Muscle of arm (tissue), 14 donors: ENCODE measurements at places on chromosomes 7 and 10. TPM values are rescaled to one million over a fixed set of nuclear protein-coding genes. Genes with fewer than 3 reads are reported as not detected.

DNA sequence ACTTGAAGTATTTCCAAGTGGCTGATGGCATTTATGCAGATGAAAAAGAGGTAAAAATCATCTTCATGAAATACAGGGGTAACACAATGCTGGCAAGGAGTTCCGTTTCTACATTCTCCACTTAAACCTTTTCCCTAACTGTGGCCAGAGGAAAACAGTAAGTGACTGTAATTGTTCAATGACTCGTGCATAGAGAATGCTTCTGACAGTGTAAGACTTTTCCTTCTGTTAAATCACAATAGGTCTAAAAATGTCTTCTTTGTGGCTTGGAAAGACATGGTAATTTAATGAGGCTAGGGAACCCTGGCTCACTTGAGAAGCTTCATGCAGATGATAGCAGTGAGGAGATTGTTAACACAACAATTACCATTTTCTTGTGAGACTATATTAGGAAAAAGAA lies 50.3 kb upstream of the RSU1 start:
- DNase-seq, result no peak

- no peak for DNase-seq
Observed at GRCh38 chr10:105356626-105357025, 715.5 kb downstream of the SORCS3 start.

DNA sequence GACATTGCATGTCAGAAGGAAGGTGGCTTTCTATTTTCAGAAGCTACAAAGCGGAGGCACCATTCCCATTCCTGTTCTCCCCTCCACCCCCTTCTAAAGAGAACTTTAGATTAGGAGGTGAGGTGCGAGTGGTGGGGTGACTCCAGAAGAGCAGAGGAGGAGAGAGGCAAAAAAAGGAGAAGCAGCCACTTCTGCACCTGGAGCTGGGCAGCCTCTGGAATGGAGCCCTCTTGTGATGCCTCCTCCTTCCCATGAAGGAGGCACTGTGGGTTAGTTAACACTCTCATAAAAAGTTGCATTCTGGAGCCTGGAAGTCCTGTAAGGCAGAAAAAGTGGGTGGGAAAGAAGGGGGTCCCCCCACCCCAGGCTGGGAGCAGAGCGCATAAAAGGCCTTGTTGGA lies 4.8 kb downstream of the PTF1A start:
- no peak for DNase-seq

DNA sequence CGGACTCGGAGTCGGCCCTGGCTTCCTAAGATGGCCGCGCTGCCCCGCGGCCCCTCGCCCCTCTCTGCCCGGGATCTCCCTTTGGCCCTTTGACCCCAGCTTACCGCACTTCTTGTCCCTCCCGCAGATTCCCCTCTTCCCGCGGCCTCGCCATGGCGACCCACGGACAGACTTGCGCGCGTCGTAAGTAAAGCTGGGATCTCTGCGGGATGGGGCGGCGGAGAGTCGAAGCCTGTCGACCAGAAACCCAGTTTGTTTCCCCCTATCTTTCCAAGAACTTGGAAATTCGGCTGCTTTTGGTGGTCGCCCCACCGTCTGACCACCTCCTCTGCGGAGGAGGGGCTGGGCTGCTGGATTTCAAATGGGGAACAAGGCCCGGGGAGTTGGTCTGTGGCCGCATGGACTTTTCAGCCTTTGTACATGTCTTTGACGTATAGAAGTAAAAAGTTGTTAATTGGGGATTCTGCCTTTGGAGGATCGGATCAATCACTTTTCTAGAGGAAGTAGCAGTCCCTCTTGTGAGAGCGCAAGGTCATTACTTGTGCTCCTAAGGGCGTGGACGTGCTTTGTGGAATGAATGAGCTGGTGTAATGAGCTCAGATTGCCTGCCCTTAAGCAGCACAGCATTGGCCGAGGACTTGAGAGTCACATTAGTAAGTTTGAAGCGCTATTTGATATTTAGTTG lies 553 bp downstream of the VDAC2 start:
- DNase-seq, result no peak

GRCh38 chr7:15679306-15679705 lies 7.2 kb downstream of the MEOX2 start:
- DNase-seq, result no peak

GRCh38 chr10:113293167-113293566 lies 259.7 kb upstream of the HABP2 start:
- no peak for DNase-seq

GRCh38 chr7:150753826-150754603 lies 16.8 kb downstream of the GIMAP5 start:
- no peak for DNase-seq

GRCh38 chr7:100676501-100677306 lies 3.2 kb downstream of the GNB2 start:
- no peak for DNase-seq

DNA sequence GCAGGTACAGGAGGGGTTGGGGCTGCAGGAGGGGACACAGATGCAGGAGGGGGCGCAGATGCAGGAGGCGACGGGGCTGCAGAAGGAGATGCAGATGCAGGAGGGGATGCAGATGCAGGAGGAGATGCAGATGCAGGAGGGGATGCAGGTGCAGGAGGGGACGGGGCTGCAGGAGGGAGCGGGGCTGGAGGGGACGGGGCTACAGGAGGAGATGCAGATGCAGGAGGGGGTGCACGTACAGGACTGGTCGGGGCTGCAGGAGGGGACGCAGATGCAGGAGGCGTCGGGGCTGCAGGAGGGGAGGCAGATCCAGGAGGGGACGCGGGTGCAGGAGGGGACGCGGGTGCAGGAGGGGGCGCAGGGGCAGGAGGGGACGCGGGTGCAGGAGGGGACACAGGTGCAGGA lies 66.5 kb downstream of the VWA2 start:
- no peak for DNase-seq

- DNase-seq, result no peak
Observed at GRCh38 chr7:26155531-26156375, 3.8 kb downstream of the NFE2L3 start.

DNA sequence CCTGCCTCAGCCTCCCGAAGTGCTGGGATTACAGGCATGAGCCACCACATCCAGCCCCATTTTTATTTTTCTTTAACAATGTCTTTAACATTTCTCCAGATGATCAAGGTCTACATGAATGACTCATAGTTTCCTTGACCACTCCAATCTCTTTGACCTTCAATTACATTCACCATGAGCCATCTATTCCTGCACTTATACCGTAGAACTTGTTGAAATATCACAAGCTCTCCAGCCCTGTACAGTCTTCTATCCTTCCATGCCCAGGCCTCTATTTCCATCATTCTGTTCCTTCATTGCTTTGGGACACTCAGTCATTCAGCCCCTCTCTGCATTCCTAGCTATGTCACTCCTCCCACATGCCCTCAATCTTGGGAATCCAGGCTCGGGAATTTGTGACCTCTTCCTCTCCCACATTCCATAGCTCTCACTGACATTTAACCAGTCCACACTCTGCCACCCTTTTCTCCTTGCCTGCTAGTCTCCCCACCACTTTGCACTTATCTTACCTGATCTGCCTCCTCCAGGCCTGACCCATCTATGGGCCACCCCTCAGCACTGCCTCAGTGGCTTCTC lies 151.8 kb upstream of the STK17A start:
- no peak for DNase-seq

DNA sequence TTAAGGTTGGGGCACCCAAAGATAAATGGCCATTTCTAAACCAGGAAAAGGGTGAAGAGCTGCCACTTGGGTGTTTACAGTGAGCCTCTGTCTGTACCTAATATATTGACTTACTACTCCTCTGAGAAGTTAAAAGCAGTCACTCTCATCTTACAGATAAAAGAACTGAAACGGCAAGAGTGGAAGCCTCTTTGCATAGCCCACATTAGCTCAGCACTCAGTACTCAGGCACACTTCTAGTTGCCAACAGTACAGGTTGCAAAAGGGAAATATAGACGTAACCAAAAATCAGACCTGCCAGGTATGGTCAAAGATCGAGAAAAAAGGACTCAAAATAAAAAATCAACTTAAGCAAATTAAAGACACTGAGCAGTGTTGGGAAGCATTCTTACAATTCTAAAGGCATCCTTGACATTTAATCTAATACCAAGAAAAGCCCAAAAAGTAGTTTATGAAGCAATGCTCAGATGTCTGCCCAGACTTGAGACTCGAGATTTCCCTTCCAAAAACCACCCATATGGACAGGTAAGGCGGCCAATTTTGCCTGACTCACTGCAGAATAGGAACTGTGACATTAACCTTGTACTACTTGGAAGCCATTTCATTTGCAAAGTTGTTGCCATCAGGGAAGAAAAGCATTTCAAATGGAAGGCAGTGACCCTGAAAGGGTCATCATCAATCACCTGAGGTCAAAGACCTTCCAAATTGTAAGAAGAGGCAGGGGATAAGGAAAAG lies 139.3 kb downstream of the SLC25A13 start:
- DNase-seq, result no peak

GRCh38 chr7:158049271-158049670 lies 538.4 kb downstream of the PTPRN2 start:
- no peak for DNase-seq

DNA sequence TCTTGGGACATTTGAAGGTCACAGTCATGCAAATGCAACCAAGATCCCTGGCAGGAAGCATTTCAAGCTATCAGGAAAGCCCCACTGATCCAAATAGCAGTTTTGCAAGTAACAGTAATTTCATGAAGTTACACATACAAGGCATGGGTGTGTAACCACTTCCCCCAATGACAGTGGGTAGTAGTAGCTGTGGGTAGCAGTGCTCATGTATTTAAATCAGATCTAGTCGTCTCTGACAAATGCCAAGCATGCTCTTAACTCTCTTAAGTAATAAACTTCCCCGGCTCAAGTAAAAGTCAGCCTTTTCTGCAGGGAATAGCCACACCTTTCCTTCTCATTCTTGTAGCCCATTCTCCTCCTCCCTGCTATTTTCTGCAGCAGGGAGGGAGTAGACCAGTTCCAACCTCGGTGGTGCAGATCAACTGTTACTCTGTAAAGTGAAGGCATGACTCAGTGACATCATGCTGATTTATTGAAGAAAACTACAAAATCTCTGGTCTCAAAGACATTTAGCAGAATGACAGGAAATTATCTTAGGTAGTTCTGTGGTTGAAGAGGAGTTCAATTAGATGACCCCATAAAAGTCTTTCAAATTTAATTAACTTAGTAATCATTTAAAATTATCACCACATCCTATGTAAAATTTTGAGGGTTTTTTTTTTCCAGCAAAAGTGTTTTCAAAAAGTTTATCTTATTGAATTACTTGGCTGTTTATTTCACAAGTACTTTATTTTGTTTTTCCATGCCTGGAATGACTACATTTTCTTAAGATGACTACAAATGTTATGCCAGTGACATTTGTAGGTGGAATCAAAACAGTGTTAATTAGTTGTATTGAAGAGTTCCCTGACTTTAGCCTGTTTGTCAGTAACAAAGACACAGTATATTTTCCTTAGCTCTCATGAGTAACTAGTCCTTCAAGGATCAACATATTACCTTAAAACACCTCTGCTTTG lies 568.3 kb downstream of the INHBA start:
- DNase-seq, result no peak

DNA sequence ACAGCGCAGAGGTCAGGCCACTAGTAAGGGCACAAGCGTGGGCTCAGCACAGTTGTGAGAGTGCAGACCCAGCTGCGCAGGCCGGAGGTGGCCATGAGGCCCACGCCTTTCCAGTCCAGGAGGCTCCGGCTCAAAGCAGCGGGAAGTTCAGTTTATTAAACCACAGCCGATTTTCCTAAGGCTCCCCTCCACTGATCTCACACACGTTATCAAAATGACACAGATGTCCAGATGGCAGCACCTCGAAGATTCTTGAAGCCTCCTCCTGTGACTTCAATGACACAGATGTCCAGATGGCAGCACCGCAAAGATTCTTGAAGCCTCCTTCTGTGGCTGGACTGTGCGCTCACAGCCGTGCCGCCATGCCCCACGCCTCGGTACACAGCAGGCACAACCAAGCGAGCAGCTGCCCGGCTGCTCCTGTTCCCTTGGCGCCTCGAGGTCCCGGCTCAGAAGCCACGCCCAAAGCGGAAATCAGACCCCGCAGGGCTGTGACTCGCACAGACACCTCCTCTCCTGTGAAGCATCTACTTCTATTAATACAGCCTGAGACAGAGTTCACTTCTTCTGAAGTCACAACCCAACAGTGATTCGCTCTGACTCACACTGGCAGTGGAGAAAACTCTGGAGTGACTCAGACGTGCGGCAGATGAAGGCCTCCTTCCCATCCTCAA lies 122.7 kb downstream of the MAD1L1 start:
- DNase-seq, result no peak

- DNase-seq, result no peak
Observed at GRCh38 chr7:466465-467191, 53.0 kb downstream of the PDGFA start.

DNA sequence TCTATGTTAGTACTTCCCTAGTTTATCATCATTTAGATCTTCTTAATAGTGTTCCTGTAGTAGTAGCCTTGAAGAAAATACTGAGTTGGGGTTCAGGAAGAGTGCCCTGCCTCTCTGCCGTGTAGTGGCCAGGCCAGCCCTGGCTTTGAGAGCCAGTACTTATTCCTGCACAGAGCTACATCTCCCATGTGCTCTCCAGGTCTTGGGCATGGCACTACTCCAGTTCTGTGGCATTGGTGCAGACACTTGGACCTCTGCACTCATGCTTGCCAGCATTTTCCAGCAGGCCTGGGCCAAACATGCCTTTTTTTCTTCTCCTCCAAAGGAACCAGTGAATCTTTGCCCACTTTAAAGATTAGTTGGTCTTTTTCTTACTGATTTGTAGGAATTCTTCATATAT lies 5.3 kb downstream of the GNG11 start:
- DNase-seq, result no peak

- DNase-seq, result no peak
Observed at GRCh38 chr7:16563281-16564022, 36.8 kb downstream of the LRRC72 start.

GRCh38 chr10:56123247-56123646 lies 237.8 kb downstream of the ZWINT start:
- DNase-seq, result no peak

DNA sequence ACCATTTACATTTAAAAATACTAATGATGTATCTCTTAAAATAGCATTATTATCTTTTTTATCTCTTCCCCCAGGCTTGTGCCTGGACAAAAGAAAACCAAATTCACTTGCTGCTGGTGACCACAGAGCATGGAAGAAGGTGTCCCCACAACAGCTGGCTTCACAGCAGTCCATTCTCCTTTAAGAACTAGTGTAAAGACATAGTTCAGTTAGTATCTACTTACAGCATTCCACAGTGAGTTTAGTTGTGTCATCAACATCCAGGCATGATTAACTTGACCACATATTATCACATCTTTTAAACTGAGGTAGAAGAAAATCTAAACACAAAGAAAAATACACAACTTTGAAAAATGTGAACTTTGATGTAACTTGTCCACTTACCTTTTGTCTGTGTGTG lies 55.0 kb downstream of the LRRC17 start:
- no peak for DNase-seq

- DNase-seq, result no peak
Observed at GRCh38 chr10:88949912-88950837, 2.4 kb downstream of the ACTA2 start.

DNA sequence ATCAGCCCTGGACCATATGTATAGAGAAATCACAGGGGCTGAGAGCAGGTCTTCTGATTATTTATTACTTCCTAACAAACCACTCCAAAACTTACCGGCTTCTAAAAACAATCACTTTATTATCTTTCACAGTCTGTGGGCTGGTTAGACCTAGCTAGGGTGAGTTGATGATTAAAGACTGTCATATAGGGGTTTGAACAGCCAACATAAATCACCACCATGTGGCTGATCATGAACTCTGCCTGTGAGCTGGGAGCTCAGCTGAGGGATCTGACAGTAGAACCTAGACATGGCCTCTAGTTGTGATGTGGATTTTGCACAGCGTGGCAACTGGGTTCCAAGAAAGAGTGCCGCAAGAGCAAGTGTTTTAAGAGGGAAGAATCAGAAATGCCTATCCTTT lies 305.4 kb downstream of the CSTF2T start:
- DNase-seq, result no peak

Gene ANKRD22
- not detected for polyA plus RNA-seq

Gene ZNF438
- 14.3 TPM for polyA plus RNA-seq

Gene CYCS
- 130 TPM for polyA plus RNA-seq

Gene SIRT1
- not detected for polyA plus RNA-seq

Gene TMEM184A
- 1.4 TPM for polyA plus RNA-seq
